ENCODE measurements at places on chromosomes 1 and 21. TPM values are rescaled to one million over a fixed set of nuclear protein-coding genes. Genes with fewer than 3 reads are reported as not detected.

Gene RNF2
- total RNA-seq: 9.0 TPM

GRCh38 chr1:204350857-204351573, 8.7 kb downstream of the PLEKHA6 start:
- no peaks in the 10 kb centered on the region for H3K36me3 ChIP-seq
- peaks cover 2% of the 10 kb centered on the region for H3K27me3 ChIP-seq
- no peak overlapping the region for H3K4me3 ChIP-seq
- H3K27ac ChIP-seq: no peak overlapping the region
- H3K4me1 ChIP-seq: peaks cover 5% of the 10 kb centered on the region

GRCh38 chr1:53986458-53986857, 31.5 kb downstream of the LDLRAD1 start:
- H3K36me3 ChIP-seq: no peaks in the 10 kb centered on the region
- H3K27me3 ChIP-seq: no peaks in the 10 kb centered on the region
- peaks cover 8% of the 10 kb centered on the region for H3K4me1 ChIP-seq
- no peak overlapping the region for H3K27ac ChIP-seq
- H3K4me3 ChIP-seq: no peak overlapping the region
- DNase-seq: no peak

GRCh38 chr21:33383056-33383888, 19.9 kb upstream of the IFNGR2 start:
- peak; percentile 88 for DNase-seq
- peak overlapping the region; percentile 43 for H3K4me3 ChIP-seq
- H3K27ac ChIP-seq: peak overlapping the region; percentile 43
- H3K36me3 ChIP-seq: no peaks in the 10 kb centered on the region
- peaks cover 66% of the 10 kb centered on the region for H3K4me1 ChIP-seq
- H3K27me3 ChIP-seq: no peaks in the 10 kb centered on the region

All from CD4-positive, alpha-beta T cell (primary cell).